ENCODE measurements at places on chromosomes 4 and X.

DNA sequence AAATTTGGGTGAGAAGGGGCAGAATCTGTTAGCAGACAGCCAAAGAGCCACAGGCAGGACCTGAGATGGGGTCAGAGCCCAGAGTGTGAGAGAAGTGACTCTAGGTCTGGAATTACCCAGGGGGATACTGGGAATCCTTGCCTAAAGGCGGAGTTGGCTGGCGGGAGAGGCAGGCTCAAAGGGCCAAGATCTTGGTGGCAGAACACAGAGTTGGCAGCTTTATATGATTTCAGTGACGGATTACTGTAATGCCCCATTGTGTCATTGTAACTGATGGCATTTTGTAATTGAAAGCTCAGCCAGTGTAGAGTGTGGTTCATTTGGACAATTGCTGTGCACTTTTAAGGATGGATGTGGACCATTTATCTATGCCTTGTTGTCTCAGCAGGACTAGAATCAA is 77.3 kb downstream of the SMIM20 start:
- H3K36me3 ChIP-seq = no peaks in the 10 kb centered on the region
- no peaks in the 10 kb centered on the region for H3K4me1 ChIP-seq
- no peaks in the 10 kb centered on the region for H3K27me3 ChIP-seq
- no peak for DNase-seq
- no peak overlapping the region for H3K27ac ChIP-seq

DNA sequence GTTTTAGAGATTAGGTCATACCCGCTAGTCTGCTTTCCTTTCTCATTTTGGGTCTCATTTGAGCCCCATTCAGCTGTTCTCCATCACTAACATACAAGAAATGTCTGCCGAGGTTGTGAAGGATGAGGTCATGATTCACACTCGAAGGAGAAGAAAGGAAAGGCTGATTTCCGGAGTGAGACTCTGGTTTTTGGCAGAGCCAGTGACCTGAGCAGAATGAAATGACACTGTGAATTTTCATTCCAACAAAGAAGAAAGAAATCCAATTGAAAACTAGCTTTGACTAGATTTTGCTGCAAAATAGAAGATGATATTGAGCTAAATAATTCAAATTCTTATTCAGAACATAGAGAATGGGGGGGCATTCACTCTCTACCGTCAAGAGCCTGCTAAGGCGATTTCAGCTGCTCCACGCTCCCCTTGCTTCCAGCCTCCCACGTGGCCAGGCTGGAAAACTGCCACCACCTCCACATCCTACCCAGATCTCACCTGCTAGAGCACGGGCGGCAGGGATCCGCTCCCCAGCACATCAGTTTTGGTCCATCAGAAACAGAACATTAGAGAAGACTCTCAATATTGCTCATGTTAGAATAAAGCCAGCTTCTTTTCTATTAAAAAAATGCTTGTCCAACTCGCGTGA is 39.0 kb downstream of the F11 start:
- H3K27ac ChIP-seq = no peak overlapping the region
- H3K36me3 ChIP-seq = no peaks in the 10 kb centered on the region
- H3K27me3 ChIP-seq = no peaks in the 10 kb centered on the region
- H3K4me3 ChIP-seq = no peak overlapping the region

DNA sequence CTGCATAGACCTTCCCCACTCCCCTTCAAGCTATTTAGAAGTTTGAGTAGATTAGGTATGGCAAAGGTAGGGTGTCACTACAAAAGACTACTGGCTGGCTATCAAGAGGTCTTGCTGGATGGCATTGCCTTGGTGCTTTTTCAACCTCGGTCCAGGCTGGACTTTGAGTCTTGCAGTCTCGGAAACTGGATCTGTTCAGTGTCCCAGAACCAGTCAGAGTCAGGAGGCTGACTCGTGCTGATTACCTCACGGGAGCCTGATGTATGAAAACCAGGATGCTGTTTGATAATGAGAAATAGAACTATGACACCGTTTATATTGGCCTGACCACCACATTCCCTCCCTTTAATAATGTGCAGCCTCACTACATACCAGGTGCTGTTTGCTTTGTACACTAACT is 2.7 kb upstream of the PHKA1 start:
- no peaks in the 10 kb centered on the region for H3K27me3 ChIP-seq
- no peak for DNase-seq
- no peaks in the 10 kb centered on the region for H3K36me3 ChIP-seq
- H3K4me1 ChIP-seq = no peaks in the 10 kb centered on the region

DNA sequence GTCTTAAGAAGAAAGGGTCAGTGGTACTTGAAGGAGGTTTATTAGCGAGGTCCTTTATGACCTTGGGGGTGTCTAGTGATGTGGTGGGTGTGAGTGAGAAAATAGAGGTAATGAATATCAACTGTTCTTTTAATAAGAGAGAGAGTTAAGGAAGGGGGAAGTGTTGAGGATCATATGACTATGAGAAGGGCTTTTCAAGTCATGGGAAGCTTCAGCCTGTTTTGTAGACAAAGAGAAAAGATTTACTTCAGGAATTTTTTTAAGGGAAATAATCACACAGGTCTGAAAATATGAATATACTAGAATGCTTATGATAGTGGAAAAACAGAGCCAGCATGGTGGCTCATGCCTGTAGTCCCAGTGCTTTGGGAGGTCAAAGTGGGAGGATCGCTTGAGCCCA is 41.3 kb upstream of the MTMR1 start:
- no peak overlapping the region for H3K4me3 ChIP-seq
- peaks cover 3% of the 10 kb centered on the region for H3K36me3 ChIP-seq
- H3K27ac ChIP-seq = no peak overlapping the region
- no peak for DNase-seq

DNA sequence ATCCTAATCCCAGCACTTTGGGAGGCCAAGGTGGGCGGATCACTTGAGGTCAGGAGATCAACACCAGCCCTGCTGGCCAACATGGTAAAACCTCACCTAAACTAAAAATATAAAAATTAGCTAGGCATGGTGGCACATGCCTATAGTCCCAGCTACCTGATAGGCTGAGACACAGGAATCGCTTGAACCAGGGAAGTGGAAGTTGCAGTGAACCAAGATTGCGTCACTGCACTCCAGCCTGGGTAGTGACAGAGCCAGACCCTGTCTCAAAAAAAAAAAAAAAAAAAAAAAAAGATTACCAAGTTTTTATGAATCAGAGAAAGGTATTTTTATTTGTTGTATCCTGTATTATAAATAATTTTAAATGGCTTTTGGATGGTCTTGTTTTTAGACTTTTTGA is 15.1 kb downstream of the TRAPPC11 start:
- H3K27ac ChIP-seq = no peak overlapping the region
- no peak for DNase-seq
- H3K4me3 ChIP-seq = no peak overlapping the region
- no peaks in the 10 kb centered on the region for H3K4me1 ChIP-seq

DNA sequence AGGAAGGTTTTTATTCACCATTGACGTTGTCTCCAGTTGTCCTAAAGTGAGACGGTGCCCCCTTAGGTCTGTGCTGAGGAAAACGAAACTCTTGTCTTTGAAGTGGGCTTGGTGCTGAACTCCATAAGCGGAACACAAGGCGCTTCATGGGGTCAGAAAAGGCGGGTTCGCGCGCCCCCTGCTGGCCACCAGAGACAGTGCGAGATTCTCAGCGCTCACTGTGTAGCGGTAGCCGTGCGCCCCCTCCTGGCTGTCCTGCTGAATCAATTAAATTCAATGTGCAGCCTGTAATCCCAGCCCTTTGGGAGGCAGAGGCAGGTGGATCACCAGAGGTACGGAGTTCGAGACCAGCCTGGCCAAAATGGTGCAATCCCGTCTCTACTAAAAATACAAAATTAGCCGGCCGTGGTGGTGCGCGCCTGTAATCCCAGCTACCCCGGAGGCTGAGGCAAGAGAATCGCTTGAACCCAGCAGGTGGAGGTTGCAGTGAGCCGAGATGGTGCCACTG is 64.1 kb downstream of the RLIM start:
- DNase-seq = peak; percentile 80
- no peaks in the 10 kb centered on the region for H3K4me1 ChIP-seq
- H3K27me3 ChIP-seq = no peaks in the 10 kb centered on the region

GRCh38 chr4:48134081-48134480 is at the start of gene TXK:
Gene TXK, minus strand, starts transcription at chr4:48134250. Its CDS starts 80 bp downstream, at chr4:48134170.
- H3K27ac ChIP-seq = peak within 1 kb of the TSS; percentile 79
- no peak for DNase-seq

DNA sequence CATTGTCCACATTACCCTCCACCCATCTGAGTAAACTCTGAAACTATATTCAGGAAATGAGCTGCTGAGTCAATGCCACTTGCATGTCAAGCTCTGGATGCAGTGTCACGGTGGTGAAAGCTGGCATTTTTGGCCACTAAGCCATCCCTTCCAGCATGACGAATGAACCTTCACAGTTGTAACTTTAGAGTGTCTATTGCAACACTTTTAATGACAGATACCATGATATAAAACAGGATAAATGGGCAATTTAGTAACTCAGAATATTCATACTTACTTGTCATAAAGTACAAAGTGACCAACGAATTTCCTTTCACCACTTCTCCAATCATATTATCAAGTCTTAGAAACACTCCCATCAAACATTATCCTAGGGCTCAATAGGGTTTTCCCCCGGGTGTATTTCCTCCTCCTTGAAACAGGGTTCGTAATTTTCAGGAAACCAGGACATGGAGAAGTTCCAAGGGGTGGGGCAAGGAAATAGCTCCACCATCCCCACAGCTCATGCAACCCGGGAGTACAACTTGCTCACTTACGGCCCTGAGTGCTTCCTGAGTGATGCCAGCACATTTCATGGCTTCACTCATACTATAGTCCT is 73.1 kb downstream of the MTHFD2L start:
- DNase-seq = no peak
- H3K27me3 ChIP-seq = no peaks in the 10 kb centered on the region
- H3K27ac ChIP-seq = no peak overlapping the region
- no peak overlapping the region for H3K4me3 ChIP-seq
- H3K4me1 ChIP-seq = no peaks in the 10 kb centered on the region

GRCh38 chr4:136741468-136741867 is 790.8 kb downstream of the PCDH18 start:
- no peak overlapping the region for H3K27ac ChIP-seq
- H3K4me1 ChIP-seq = no peaks in the 10 kb centered on the region
- DNase-seq = no peak
- H3K27me3 ChIP-seq = no peaks in the 10 kb centered on the region
- H3K36me3 ChIP-seq = no peaks in the 10 kb centered on the region

- H3K27ac ChIP-seq = no peak overlapping the region
- H3K4me3 ChIP-seq = no peak overlapping the region
- no peak for DNase-seq
- no peaks in the 10 kb centered on the region for H3K36me3 ChIP-seq
- H3K4me1 ChIP-seq = no peaks in the 10 kb centered on the region
Measured at GRCh38 chr4:3436798-3437581, 4.8 kb upstream of the HGFAC start.

DNA sequence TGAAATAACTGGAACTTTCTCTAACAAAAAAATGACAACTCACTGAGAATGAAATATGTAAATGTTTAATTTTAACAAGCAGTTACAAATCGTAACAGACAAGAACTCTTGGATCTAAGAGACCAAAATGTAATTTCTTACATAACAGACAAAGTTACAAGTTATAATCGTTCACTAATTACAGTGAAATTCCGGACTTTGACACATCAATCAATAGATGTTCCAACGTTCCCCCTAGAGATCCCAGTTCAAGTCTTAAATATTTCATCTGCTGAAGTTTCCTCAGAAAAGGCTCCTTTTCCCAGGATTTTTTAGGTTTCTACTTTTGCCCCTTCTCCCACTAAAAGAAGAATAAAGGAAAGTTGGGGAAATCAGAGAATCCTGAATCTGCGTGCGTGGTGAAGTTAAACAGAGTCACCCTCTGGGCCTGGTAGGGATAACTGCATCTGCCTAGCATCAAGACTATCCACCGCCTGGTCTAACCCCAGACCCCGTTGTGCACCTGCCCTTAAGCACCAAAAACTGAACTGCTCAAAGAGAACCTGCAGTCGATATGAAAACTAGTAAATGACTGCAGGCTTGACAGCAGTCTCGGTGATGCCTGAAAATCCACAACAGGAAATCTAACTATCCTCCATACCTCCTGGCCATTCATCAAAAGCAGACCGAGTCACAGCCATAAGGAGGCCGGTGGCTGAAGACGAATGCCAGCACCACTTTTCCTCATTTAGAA is 2.3 kb downstream of the IRF2 start:
- H3K4me3 ChIP-seq = peak overlapping the region; percentile 71
- no peaks in the 10 kb centered on the region for H3K36me3 ChIP-seq
- DNase-seq = no peak

- DNase-seq = no peak
- H3K4me3 ChIP-seq = no peak overlapping the region
- H3K36me3 ChIP-seq = no peaks in the 10 kb centered on the region
- H3K4me1 ChIP-seq = no peaks in the 10 kb centered on the region
Measured at GRCh38 chrX:155968791-155969190, 28.7 kb upstream of the IL9R start.

- H3K36me3 ChIP-seq = no peaks in the 10 kb centered on the region
- H3K27me3 ChIP-seq = no peaks in the 10 kb centered on the region
- no peaks in the 10 kb centered on the region for H3K4me1 ChIP-seq
Measured at GRCh38 chr4:15695240-15695699, 7.6 kb upstream of the BST1 start.

GRCh38 chr4:59537246-59537886 is 1662.8 kb upstream of the ADGRL3 start:
- no peak for DNase-seq
- H3K36me3 ChIP-seq = no peaks in the 10 kb centered on the region
- H3K4me3 ChIP-seq = no peak overlapping the region
- no peaks in the 10 kb centered on the region for H3K27me3 ChIP-seq
- H3K4me1 ChIP-seq = no peaks in the 10 kb centered on the region
- H3K27ac ChIP-seq = no peak overlapping the region

DNA sequence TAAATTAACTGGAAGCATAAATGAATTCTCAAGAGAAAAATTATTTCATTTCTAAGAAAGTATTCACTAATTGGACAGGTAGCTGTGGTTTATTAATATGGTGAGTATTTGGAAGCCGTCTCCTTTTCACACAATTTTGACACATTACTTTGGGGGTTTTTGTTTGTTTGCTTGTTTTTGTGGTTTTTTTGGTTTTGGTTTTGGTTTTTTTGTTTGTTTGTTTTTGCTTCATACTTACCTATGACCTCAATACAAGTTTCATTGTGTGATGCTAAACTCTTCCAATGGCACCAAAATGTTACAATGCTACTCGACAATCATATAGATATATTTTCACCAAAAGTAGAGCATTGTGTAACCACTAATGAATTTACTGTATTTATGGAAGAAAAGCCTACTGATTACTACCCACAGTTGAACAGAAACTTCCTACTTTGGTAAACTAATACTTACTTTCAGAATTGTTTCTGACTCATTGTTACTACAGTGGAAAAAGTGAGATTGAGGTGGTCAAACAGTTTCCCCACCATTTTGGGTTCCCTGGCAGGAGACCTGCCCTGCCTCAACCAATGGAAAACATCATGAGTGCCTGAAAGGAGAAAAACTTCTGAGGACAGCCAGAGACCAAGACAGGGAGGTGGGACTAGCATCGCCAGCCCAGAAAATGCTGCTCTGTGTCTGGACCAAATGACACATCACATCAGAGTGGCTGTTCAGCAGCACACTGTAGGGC is 443.1 kb downstream of the HNRNPD start:
- H3K4me3 ChIP-seq = no peak overlapping the region
- H3K4me1 ChIP-seq = no peaks in the 10 kb centered on the region
- H3K27me3 ChIP-seq = no peaks in the 10 kb centered on the region
- H3K27ac ChIP-seq = no peak overlapping the region
- no peak for DNase-seq

- no peak for DNase-seq
- H3K36me3 ChIP-seq = no peaks in the 10 kb centered on the region
- no peaks in the 10 kb centered on the region for H3K27me3 ChIP-seq
Measured at GRCh38 chrX:7073336-7073735, 74.2 kb upstream of the STS start.

Measured in naive thymus-derived CD4-positive, alpha-beta T cell (primary cell).